ENCODE measurements at places on chromosomes 6 and 20. TPM values are rescaled to one million over a fixed set of nuclear protein-coding genes. Genes with fewer than 3 reads are reported as not detected.

Gene CTNNBL1
- total RNA-seq, result 102 TPM

Gene LGSN
- not detected for total RNA-seq

Gene C6orf141
- total RNA-seq, result not detected

Gene DEF6
- 31.3 TPM for total RNA-seq

Gene BPIFB6
- total RNA-seq, result not detected

Gene TBXT
- 11.3 TPM for total RNA-seq

Gene ENPP1
- 1.1 TPM for total RNA-seq

Gene ALDH8A1
- 0.47 TPM for total RNA-seq

Gene TMEM151B
- total RNA-seq, result 0.18 TPM

Gene LY6G6F
- total RNA-seq, result not detected

Gene HLA-DQA1
- total RNA-seq, result 216 TPM

Gene ASIP
- total RNA-seq, result not detected

Gene CNPY3
- total RNA-seq, result 33.7 TPM

Gene B3GAT2
- not detected for total RNA-seq

Gene IP6K3
- total RNA-seq, result not detected

Gene LPA
- total RNA-seq, result not detected

Gene FAM209B
- total RNA-seq, result not detected

Gene TOX2
- 54.1 TPM for total RNA-seq

All from Karpas-422 (cell line).